Cardiac muscle cell (in vitro differentiated cells and primary cell): ENCODE measurements at places on chromosomes 3 and 15.

DNA sequence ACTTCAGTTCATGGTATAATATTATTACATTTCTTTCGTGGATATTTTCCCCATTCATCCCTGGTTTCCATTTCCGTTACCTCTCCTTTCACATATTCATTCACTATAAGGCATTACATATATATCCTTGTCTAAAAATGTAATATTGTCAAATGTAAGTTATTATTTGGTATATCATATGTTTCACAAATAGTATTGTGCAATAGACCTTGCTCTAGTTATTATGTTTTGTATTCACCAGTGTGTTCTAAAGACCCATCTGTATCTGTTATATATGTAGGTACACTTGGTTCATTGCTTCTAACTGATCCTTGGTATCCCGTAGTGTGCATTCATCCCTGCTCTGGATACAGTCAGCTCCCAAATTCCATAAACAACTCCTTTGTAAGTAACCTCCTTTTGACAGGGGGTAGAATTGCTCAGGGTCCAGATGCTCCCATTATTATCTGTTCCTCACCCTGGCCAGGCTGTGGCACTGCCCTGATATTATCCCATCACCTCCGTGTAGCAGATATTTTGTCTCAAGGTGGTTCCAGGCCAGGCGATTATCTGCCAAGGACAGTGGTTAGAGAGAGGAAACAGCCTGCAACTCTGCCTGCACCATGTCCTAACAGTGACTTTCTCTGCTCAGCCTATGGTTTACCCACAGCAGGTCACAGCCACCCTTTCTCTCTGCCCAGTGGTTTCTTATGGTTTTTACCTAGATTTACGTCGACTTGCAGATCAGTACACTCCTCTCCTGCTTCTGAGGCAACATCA lies 29.2 kb downstream of the PAQR9 start:
- no peaks in the 10 kb centered on the region for H3K36me3 ChIP-seq
- H3K4me1 ChIP-seq: no peaks in the 10 kb centered on the region
- no peak overlapping the region for H3K4me3 ChIP-seq
- no peaks in the 10 kb centered on the region for H3K27me3 ChIP-seq
- no peak for DNase-seq

- peaks cover 11% of the 10 kb centered on the region for H3K4me1 ChIP-seq
- no peak overlapping the region for H3K4me3 ChIP-seq
- no peaks in the 10 kb centered on the region for H3K27me3 ChIP-seq
- no peaks in the 10 kb centered on the region for H3K36me3 ChIP-seq
These were observed 426.1 kb upstream of the THBS1 start for GRCh38 chr15:39154776-39155175.

DNA sequence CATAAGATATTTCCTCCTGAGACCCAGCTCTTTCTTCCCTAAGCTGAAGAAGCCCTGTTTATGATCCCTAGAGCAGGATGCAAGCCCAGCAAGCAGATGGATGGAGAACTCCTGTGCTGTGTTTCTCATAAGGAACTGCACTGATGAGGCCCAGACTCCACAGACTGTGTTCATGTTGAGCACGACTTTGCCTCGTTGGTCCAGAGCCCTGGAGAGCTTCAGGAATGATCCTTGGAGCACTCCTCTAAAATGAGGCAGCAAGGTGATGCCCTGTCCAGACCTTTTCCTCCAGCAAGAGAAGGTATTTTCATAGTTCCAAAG lies 83.8 kb downstream of the MYLK start:
- no peaks in the 10 kb centered on the region for H3K36me3 ChIP-seq
- no peaks in the 10 kb centered on the region for H3K4me1 ChIP-seq
- H3K27me3 ChIP-seq: no peaks in the 10 kb centered on the region
- no peak overlapping the region for H3K4me3 ChIP-seq

- no peaks in the 10 kb centered on the region for H3K27me3 ChIP-seq
- no peaks in the 10 kb centered on the region for H3K4me1 ChIP-seq
- H3K36me3 ChIP-seq: no peaks in the 10 kb centered on the region
- DNase-seq: no peak
- no peak overlapping the region for H3K27ac ChIP-seq
- no peak overlapping the region for H3K4me3 ChIP-seq
These were observed 19.6 kb upstream of the CPOX start for GRCh38 chr3:98612996-98613517.

- no peak overlapping the region for H3K4me3 ChIP-seq
- no peak overlapping the region for H3K27ac ChIP-seq
- H3K36me3 ChIP-seq: no peaks in the 10 kb centered on the region
- no peak for DNase-seq
- H3K4me1 ChIP-seq: no peaks in the 10 kb centered on the region
- no peaks in the 10 kb centered on the region for H3K27me3 ChIP-seq
These were observed 99.0 kb downstream of the ST8SIA2 start for GRCh38 chr15:92492551-92493115.

DNA sequence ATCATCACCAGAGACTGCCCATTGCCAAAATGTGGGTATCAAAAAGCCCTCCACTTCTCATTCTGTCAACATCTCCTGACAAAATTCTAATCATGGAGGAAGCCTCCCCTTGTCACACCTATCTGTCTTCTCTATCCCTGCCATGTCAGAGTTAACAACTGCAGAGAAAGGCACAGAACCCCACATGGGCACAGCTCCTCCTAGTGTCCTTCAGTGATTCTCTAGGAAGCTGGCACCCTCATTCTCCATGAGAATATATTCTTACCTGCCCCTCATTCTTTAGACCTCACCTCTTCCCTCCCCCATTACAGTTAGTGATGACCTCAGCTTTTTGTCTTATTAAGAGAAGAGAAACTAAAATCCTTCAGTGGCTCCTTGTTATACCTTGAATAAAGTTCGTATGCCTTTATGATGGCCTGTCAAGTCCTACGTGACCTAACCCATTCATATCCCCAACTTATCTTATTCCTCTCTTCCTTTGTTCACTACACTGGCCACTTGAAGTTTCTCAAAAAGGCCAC lies 44.6 kb downstream of the NME9 start:
- H3K4me1 ChIP-seq: no peaks in the 10 kb centered on the region
- no peak overlapping the region for H3K4me3 ChIP-seq
- H3K27ac ChIP-seq: no peak overlapping the region
- H3K27me3 ChIP-seq: no peaks in the 10 kb centered on the region

GRCh38 chr15:26772154-26773066 lies at the start of gene GABRB3:
GABRB3 (minus strand) TSS chr15:26773066.
- peaks cover 53% of the 10 kb centered on the region for H3K27me3 ChIP-seq
- peak; percentile 3 for DNase-seq
- peak within 1 kb of the TSS; percentile 40 for H3K4me3 ChIP-seq
- no peaks in the 10 kb centered on the region for H3K4me1 ChIP-seq

- no peak overlapping the region for H3K4me3 ChIP-seq
- H3K36me3 ChIP-seq: no peaks in the 10 kb centered on the region
- no peak for DNase-seq
- no peak overlapping the region for H3K27ac ChIP-seq
- H3K4me1 ChIP-seq: peaks cover 17% of the 10 kb centered on the region
These were observed 60.0 kb upstream of the HES1 start for GRCh38 chr3:194075802-194076460.

GRCh38 chr3:50519471-50520089 lies 16.1 kb upstream of the CACNA2D2 start:
- no peak overlapping the region for H3K4me3 ChIP-seq
- H3K27ac ChIP-seq: no peak overlapping the region
- peaks cover 22% of the 10 kb centered on the region for H3K4me1 ChIP-seq
- no peaks in the 10 kb centered on the region for H3K36me3 ChIP-seq
- DNase-seq: peak; percentile 50
